ENCODE measurements at places on chromosomes 11 and 22.

DNA sequence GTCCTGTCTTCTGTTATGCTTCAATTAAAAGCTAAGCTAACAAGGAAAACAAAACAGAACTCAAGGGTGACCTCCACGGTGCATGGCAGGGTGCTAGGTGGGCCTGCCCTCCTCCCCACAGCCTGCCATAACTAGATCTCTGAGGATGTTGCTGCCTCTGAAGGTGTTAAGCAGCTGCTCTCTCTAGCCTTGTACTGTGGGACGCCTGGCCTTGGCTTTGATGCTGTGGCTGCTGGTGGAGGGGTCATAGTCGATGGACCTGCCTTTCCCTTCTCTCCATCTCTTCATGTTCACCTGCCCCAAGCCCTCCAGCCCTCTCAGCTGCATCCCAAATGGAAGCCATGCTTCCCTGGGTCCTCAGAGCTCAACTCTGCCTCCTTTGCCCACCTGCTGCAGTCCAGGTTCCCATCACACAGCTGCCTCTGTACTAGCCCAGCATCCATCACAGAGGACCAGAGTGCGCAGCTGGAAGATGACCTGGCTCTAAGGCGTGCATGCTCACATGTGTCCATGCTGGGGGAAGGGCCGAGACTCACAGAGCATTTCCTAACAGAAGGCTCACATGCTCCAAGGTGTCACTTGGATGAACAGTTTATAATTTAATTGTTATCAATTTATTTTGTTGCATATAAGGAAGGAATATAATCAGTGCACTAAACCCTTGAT is 180.3 kb upstream of the E2F8 start:
- no peak for DNase-seq

DNA sequence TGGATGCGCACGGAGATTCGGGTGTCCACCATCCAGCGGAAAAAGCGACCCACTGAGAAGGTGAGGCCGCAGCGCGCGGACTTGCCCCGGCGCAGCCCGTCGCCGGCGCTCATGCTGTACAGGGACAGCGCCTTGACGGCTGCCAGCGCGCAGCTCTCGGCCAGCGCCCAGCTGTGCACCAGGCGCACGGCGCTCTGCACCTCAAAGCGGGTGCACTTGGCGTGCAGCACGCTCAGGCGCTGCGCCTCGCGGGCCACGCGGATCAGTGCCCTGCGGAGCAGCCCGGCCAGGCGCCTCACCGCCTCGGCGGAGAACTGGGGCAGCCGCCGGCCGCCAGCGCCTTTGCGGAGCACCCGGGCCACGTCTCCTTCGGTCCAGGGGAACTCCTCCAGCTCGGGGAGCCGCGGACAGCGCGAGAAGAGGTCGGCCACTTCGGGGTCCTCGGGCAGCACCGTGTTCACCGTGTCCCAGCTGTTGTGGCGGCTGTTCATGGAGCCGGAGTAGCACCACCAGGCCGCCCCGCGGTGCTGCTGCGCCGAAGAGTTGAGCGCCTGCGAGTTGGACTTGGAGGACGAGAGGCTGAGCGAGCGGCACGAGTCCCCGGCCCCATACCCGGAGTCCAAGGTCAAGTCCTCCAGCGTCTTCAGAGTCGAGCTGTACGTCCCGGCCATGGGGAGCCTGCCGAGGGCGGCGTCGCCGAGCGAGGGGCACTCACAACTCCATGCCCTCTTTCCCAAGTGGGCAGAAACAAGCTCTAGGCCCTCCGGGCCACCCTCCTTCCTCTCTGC is 703 bp downstream of the ABTB2 start:
- peak; percentile 40 for DNase-seq

- DNase-seq: no peak
Measured at GRCh38 chr11:128517451-128518230, 69.7 kb downstream of the ETS1 start.

DNA sequence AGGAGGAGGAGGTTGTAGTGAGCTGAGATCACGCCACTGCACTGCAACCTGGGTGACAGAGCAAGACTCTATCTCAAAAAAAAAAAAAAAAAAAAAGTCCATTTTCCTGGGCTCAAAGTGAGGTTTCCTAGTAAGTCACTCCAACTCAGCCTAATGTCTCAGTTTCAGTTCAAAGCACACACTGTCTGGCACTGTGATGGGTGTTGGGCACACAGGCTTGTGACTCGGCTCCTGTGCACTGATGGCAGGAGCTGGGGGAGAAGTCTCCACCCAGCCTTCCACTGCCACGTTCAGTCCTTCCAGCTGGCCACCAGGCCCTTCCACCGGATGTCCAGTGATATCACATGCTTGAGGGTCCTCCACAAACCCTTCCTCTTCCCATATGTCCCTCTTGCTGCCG is 186.0 kb downstream of the CEP164 start:
- DNase-seq: no peak

DNA sequence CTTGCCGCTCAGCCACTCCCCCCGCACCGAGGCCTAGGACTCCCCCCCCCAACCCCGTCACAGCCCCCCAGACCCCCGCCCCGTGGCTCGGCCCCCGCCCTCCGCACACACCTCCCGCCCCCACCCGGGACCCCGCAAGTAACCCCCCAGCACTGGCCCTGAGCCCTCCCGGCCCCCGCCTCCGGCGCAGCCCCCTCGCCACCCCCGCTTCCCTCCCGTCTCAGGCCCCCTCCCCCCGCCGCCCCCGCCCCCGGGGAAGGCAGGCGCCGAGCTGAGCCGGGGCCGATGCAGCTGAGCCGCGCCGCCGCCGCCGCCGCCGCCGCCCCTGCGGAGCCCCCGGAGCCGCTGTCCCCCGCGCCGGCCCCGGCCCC is 1.5 kb downstream of the SHANK3 start:
- DNase-seq: no peak

GRCh38 chr11:121300972-121301699 is 8.6 kb downstream of the SC5D start:
- DNase-seq: no peak

GRCh38 chr11:35247863-35248262 is 108.9 kb downstream of the CD44 start:
- DNase-seq: peak; percentile 15

DNA sequence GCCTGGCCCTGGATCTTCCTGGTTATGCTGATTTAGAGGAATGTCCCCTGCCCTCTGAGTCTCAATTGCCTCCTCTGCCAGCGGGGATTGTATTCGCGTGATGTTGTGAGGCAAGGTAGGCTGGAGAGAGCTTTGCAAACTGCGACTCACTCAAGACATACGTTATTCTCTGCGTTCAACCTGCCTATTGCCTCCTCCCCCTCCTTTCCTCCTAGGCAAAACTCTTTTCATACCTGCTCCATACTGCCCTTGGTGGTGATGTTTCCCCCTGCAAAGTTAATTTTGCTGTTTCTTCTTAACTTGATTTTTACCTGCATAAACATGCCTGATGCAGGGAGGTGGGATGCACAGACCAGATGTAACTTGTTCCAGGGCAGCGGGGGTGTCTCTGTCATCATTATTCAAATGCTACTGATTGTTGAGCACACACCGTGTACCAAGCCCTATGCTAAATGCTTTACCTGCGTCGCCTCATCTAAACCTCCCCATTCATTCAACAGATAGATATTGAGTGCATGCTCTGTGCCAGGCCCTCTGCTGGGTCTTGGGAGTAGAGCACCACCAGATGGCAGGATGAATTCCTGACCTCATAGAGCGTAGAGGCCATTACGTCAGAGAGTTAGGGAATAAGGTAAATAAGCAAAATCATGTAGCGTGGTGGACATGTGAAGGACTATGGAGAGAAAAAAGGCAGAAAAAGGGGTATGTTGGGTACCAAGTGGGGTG is 29.0 kb downstream of the SGSM1 start:
- no peak for DNase-seq

GRCh38 chr11:20226933-20227332 is 66.7 kb upstream of the DBX1 start:
- no peak for DNase-seq

- DNase-seq: no peak
Measured at GRCh38 chr22:40922484-40923303, 28.5 kb upstream of the RBX1 start.

DNA sequence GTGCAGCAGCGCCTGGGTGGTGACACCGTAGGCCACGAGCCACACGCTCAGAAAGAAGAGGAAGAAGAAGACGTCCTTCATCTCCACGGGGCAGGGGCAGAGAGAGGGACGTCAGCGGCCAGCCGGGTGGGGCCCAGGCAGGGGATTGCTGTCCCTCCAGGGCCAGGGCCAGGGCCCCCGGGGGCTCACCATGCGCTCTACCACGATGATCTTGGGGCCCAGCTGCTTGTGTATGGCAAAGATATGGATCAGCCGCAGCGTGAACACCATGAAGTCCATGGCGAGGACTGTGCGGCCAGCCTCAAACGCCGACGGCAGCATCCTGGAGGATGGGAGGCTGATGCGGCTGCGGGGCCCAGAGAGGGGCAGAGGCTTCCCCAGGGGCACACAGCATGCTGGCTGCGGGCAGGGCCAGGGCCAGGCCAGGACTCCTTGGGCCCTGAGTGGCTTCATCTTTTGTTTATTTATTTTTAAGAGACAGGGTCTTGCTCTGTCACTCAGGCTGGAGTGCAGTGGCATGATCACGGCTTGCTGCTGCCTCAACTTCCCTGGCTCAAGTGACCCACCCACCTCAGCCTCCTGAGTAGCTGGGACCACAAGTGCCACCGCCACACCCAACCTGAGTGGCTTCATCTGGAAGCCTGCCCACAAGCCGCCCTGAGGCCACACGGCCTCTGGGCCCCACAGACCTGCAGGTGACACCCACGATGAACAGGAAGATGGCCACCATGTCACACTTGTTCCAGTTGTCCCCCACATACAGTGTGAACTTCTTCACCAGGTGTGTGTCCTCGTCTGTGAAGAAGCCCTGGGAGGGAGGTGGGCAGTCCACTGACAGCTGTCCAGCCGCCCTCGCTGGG is 11.1 kb downstream of the TSSC4 start:
- DNase-seq: no peak

- DNase-seq: no peak
Measured at GRCh38 chr11:65491163-65491465, 7.7 kb upstream of the MALAT1 start.

- no peak for DNase-seq
Measured at GRCh38 chr11:103397369-103397768, 288.1 kb downstream of the DYNC2H1 start.

DNA sequence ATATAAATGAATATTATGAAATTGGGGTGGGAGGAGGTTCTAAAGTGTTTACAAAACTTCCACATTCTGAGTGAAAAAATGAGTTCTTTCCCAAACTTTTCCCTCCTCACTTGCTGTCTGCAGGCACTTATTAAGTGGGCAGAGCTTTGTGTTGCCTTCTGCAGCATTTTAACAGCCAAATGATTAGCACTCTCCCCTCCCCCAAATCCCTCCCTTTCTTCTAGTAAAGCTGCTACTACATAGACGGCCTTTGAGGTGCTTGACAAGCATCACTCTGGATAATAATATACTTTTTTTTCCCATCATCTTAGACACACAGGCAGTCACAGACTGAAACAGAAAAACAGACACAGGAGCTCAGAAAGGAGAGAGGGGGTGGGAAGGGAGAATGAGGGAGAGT is 493.5 kb downstream of the DLG2 start:
- DNase-seq: no peak
